ENCODE measurements at places on chromosomes 5 and 9.

GRCh38 chr9:136754626-136755301 lies 3.3 kb downstream of the LCN8 start:
- DNase-seq = no peak

DNA sequence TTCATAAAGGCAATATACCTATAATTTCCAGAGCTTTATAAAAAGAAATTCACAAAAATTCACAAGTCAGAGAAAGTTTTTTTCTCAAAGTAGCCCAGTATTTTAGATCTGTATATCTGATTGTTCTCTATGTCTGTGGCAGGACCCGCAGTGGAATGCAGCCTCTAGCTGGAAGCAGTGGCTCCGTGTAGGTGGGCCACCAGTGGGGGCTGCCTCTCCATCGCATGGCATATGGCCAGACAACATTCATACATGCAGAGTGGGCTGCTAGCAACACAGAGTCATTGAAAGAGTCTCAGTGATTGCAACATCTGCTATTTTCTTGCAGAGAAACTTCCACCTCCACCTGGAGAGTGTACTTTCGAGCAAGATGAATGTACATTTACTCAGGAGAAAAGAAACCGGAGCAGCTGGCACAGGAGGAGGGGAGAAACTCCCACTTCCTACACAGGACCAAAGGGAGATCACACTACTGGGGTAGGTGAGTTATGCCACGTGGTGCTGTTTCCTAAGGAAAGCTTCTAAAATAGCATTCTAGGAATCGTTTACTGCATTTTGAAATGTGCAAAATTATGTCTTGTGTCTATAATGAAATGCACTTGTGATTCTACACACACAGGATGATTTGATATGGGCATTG lies 88.5 kb upstream of the SMC5 start:
- DNase-seq = no peak

DNA sequence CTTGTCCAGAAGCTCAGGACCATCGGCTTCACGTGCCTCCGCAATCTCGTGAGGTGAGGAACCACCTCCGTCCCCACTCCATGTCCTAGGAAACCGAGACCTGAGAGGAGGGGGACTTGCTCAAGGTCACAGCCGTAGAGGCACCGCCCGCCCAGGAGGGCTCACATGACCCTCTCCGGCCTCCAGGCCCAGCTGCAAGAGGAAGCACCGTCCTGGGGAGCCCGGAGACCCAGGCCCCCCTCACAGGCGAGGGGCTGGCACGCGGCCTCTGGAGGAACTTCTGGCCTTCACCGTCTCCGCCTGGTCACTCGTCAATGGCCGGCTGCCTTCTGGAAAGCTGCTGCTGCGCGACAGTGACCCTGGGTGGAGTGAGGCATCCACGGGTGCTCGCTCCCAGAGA lies 24.2 kb downstream of the FAM78A start:
- DNase-seq = no peak

- DNase-seq = no peak
Measured at GRCh38 chr9:123251741-123252140, 16.6 kb downstream of the STRBP start.

DNA sequence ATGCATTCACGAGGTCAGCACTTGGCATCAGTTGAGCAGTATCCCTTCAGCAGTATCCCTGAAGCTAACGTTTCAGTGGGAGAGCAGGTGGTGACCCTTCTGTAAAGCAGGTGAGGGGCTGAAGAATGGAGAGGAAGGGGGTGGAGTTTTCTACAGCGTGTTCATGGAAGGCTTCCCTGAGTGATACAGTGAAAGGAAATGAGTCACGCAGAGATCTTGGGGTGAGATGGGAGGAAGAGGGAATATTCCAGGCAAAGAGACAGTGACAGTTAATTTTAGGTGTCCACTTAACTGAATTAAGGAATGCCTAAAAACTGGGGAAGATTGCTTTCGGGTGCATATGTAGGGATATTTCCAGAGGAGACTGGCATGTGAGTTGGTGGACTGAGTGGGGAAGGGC lies 25.7 kb downstream of the TAS2R1 start:
- DNase-seq = no peak

- no peak for DNase-seq
Measured at GRCh38 chr5:68368311-68369022, 152.9 kb downstream of the PIK3R1 start.

- DNase-seq = no peak
Measured at GRCh38 chr9:107491081-107492053, 1.8 kb upstream of the KLF4 start.

GRCh38 chr5:405421-405820 lies 37.6 kb upstream of the EXOC3 start:
- no peak for DNase-seq

DNA sequence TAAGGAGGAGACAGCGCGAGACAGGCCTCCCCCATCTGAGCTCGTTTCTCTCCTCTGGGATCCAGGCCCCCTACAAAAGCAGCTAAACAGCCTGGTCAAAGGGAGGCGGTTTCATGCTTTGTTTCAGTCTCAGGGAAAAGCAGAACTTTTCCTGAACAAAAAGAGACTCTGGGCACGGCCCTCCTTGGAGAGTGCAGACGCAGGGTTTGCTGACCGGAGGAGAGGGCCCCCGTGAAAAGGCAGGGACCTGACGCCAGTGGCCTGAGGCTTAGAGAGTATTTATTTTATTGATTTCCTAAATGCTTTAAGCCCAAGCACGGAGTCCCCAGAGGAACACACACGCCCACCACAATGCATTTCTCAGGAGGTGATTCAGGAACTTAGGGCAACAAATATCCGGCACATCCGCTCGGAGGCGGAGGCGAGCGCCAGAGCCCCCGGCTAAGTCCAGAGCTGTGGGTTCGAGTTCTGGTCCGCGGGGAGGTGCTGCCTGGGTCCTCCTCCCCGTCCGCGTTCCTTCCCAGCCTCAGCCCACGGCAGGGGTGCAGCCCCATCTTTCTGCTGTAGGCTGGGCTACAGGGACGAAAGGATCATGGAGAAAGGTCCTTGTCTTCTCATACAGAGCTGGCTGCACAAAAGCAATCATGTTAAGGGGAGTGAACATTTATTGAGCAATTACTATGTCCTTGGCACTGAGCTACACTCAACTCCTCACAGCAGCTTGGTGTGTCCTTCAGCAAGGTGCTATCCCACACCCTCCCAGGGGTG lies 40.0 kb downstream of the PTGES start:
- DNase-seq = no peak

GRCh38 chr9:122197426-122197825 lies 31.3 kb downstream of the LHX6 start:
- DNase-seq = no peak

GRCh38 chr5:132094393-132095076 lies 20.9 kb downstream of the CSF2 start:
- DNase-seq = no peak

- DNase-seq = no peak
Measured at GRCh38 chr5:158388021-158388420, 529.1 kb upstream of the CLINT1 start.

- no peak for DNase-seq
Measured at GRCh38 chr5:32290922-32291321, 21.8 kb downstream of the MTMR12 start.

- DNase-seq = no peak
Measured at GRCh38 chr5:150144246-150144801, 11.3 kb downstream of the PDGFRB start.

GRCh38 chr9:33346564-33346963 lies 55.8 kb downstream of the AQP7 start:
- DNase-seq = no peak

DNA sequence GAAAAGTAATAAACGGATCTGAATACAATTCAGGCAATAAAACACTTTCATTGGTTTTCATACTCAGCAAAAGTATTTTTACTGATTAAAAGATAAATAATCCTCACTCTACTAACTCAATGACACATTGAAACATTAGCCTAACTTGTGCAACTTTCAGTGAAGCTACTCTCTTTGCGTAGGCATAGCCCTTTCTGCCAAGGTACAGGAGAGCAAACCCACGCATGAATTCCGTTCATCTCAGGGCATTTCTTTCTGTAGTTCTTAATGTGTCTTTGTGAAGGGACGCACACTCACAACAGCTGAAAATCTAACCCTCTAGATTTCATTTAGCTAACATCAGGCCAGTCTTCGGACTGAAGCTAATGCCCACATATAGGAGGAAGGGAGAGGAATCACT lies 66.4 kb upstream of the TLE1 start:
- no peak for DNase-seq

DNA sequence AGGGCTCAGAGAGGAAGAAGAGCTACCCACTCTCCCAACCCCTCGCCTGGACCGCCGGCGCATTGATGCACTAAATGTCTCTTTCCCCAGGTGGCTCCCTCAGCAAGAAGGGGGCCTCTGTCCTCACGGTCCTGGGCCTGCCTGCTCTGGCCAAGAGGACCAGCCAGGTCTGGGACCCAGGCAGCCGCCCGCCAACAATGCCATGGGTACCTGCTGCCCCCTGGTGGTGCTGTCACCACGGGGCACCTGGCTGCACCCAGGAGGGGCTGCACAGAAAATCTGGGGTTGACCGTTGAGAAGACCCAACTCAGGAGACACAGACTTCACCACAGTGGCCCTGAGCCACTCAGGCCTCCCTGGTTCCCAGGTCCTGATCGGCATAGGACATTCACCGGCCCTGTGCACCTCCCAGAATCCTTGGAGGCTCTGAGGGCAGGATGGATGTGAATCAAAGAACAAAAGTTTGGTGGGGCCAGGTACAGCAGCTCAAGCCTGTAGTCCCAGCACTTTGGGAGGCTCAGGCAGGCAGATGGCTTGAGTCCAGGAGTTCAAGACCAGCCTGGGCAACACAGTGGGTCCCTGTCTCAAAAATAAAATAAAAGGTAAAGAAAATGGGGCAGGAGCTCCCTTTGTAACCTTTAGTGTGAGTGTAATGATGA lies 2.4 kb upstream of the VAV2 start:
- DNase-seq = peak; percentile 58

- no peak for DNase-seq
Measured at GRCh38 chr5:151047814-151048425, 27.5 kb downstream of the GPX3 start.

DNA sequence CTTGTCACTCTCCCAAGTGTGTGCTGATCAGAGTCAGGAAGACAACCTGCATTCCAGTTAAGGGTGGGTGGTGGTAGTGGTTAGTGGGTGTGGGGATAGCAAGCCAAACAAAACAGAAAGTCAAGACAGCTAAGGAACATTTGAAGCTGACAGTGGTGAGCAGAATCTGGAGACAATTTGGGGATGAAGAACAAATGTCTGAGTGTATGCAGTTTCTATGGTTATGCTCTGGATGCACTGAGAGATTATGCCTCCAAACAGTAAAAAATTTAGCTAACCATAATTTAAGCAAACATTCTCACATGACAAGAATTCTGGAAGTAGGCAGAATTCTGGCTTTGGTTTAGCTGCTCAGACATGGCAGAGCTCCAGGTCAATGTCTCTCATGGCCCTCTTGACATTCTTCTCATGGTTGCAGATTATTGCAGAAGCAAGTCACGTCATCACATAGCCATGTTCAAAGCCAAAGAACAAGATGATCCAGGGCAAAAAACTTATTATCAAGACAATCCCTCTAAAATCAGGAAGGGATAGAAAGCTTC lies 148.7 kb downstream of the LURAP1L start:
- no peak for DNase-seq

- no peak for DNase-seq
Measured at GRCh38 chr5:122162100-122162638, 32.8 kb downstream of the ZNF474 start.

GRCh38 chr9:83362341-83362995 lies 175.7 kb downstream of the FRMD3 start:
- DNase-seq = no peak

- no peak for DNase-seq
Measured at GRCh38 chr9:16213781-16214515, 656.5 kb downstream of the BNC2 start.

- no peak for DNase-seq
Measured at GRCh38 chr5:34475249-34475966, 180.7 kb upstream of the RAI14 start.

- no peak for DNase-seq
Measured at GRCh38 chr5:175508896-175509295, 30.5 kb downstream of the SFXN1 start.

GRCh38 chr5:55917402-55918086 lies 66.4 kb downstream of the IL31RA start:
- no peak for DNase-seq

DNA sequence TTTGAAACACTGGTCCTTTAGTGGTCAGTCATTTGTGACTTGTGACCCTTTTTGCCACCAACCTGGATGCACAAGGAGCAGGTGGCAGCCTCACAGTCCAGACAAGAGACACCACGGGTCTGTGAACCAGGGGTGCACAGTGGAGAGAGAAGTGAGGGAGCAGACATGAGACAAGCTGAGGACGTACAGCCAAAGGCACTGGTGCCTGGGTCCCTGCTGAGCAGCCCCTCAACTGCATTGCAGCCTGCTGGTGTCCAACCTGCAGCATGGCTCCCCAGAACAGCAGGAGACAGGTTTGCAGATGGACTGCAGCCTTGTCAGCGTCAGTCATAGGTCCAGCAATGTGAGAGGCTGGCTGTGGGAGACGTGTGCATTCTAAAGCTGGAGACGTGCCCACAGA lies 124.2 kb upstream of the FSTL4 start:
- no peak for DNase-seq

DNA sequence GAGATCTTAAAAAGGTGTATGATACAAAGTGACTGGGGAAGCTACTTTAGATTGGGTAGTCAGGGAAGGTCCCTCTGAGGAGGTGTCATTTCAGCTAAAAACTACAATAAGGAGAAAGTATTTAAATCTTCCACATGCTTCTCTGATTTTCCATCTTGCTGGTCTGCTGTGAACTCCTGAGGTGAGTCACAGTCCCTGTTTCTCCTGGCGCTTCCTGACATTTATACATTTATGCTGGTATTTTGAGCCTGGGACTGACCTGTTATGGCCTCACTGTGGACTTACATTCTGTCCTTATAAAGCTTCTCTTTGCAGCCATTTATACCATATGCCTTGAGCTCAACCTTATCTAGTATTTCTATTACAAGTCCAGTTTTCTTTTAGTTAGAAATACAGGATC lies 95.1 kb downstream of the MED27 start:
- DNase-seq = no peak

DNA sequence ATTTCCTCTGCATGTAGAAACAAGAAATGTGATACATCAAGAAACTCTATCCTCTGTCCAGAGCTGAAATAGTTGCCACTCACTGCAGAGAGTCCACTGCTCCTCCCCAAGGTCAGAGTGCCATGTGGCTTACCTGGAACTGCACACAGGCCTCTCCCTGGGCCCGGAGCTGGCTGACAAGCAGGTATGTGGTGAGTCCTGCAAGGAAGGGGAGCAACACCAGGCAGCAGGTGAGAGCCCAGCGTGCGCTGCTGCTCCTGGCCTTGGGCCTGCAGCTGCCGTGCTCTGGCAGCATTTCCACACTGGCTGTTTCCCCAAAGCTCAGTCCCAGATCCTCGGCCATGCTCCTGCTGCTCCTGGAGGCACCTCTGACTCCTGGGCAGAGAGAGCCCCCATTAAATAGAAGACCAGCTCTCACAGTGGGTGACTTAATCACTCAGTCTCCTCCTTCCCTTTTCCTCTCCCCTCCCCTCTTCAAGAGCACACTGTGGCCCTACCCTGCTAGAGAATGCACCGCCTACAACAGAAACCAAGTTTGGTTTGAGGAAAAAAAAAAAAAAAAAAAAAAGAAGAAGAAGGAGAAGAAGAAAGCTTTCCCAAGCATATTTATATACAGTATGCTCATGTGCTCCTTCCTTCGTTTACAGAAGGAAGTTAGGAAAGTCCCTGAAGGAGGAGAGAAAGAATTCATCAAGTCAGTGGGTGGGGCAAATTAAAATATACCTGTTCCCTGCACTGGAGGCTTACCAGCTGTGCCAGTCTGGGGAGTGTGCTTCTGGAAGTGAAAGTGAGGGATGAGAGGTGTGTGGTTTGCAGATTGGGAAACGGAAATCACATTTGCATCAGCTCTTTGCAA lies at the start of gene TNFSF15:
Gene TNFSF15, minus strand, starts transcription at position 370 of the 856 bp plus-strand sequence. Its CDS starts 27 bp downstream, at position 343.
- no peak for DNase-seq

All from stimulated activated CD8-positive, alpha-beta memory T cell treated with anti-CD3 and anti-CD28 coated beads, Interleukin-12 subunit alpha, Interleukin-12 subunit beta, amount 100 ng/mL, for 4 hours (primary cell).